ENCODE measurements at places on chromosomes 4 and X.

GRCh38 chr4:155173371-155173770 lies 35.1 kb upstream of the NPY2R start:
- DNase-seq: no peak

DNA sequence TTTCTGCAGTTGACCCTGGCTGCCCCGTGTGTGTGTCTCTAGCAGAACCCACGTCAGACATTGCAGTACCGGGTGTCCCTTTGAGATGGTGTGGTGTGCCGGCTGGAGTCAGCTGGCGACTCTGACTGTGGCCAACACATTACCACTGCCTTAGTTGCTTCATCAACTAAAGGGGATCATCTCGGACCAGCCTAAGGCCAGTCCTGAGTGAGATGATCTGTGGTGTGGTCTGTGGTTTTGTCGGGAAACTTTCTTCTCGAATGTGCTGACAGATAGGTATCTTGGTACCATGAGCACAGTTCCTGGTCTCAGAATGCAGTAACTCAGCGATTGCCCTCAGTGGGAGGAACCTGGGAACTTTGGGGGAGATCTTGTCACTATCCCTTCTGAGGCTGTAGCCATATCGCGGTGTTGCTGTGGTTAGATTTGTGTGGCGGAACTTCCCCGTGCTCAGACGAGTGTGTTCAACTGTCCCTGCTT lies 15.8 kb downstream of the TBC1D14 start:
- no peak for DNase-seq

DNA sequence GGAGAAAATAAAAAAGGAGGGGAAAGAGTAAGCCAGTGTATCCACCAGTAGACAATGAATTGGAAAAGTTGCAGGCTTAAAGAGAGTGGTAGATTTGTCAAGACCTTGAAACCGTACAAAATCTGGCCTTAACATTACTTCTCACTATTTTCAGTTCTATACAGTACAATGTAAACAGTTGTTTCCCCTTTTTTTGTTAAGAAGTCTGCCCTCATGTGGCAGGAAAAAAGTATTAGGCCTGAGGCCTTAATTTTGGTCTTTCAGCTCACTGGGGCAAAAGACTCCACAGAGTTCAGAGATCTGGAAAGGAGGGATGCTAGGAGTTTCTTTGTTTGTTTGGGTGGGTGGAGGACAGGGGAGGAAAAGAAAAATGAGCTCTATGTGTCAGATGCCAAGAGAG lies 92.8 kb upstream of the CCDC160 start:
- no peak for DNase-seq

GRCh38 chr4:171759274-171759673 lies 53.9 kb upstream of the GALNTL6 start:
- DNase-seq: no peak

GRCh38 chrX:109773374-109773773 lies 40.3 kb upstream of the ACSL4 start:
- DNase-seq: no peak

GRCh38 chr4:168877511-168878491 lies 132.3 kb downstream of the CBR4 start:
- DNase-seq: no peak

GRCh38 chr4:189385098-189385497 lies 555.6 kb upstream of the FRG1 start:
- no peak for DNase-seq

GRCh38 chrX:23783589-23784469 lies 856 bp downstream of the SAT1 start:
- DNase-seq: no peak

DNA sequence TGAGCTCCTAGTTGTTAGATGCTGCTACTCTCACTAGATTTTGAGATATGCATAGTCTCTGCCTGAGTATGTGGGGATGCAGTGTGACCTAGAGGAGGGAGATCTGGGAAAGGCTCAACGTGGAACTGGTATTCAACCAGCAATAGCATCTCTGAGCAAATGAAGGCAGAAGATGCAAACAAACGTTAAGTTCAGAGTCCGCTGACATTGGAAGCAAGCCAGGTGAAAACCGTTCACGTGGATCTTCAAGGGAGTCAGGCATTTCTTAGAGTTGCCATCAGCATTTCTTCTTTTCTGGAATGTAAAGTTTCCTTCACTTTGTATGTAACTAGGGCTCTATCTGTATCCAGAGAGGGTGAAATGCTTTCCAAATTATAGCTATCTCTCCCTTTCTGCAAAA lies 59.9 kb downstream of the C4orf51 start:
- DNase-seq: no peak

GRCh38 chr4:1626151-1626550 lies 58.0 kb downstream of the FAM53A start:
- no peak for DNase-seq

DNA sequence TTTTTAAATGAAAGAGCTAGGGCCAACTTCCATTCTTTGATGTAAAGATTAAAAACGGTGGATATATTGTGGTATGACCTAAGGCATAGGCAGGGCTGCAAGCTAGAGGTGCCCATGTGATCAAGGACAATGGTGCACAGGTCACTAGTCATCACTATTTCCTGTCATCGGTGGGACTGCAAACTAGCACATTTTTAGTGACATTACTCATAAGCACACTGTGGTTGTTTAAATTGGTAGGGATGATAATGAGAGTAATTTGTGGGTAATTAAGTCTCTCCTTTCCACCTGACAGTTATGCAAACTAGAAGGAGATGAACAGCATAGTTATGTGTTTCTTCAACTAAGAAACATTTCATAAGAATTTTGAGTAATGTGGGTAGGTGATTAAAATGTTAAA lies 85.4 kb downstream of the GPRIN3 start:
- DNase-seq: no peak

GRCh38 chr4:186570193-186570996 lies 15.0 kb upstream of the MTNR1A start:
- no peak for DNase-seq

GRCh38 chr4:174119051-174119450 lies 164.4 kb downstream of the FBXO8 start:
- DNase-seq: no peak

DNA sequence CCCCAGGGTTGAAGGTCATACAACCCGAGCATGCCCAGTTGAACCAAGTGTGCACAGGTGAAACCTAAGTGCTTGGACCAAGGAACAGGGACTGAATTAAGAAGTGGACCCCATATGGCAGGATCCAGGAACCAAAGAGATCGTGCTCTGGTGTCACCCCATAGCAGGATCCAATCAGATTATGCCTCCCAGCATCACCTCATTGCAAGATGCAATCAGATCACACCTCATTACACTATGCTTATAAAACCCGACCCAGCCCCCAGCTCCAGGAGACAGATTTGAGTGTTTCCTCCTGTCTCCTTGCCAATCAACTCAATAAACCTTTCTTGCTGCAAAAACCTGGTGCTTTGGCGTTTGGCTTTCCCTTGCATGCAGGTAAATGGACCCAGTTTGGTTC lies 37.6 kb downstream of the EFHC2 start:
- DNase-seq: no peak

GRCh38 chrX:15468036-15468435 lies 25.1 kb downstream of the PIR start:
- no peak for DNase-seq

GRCh38 chrX:119406776-119407175 lies 7.6 kb downstream of the SLC25A43 start:
- DNase-seq: no peak

DNA sequence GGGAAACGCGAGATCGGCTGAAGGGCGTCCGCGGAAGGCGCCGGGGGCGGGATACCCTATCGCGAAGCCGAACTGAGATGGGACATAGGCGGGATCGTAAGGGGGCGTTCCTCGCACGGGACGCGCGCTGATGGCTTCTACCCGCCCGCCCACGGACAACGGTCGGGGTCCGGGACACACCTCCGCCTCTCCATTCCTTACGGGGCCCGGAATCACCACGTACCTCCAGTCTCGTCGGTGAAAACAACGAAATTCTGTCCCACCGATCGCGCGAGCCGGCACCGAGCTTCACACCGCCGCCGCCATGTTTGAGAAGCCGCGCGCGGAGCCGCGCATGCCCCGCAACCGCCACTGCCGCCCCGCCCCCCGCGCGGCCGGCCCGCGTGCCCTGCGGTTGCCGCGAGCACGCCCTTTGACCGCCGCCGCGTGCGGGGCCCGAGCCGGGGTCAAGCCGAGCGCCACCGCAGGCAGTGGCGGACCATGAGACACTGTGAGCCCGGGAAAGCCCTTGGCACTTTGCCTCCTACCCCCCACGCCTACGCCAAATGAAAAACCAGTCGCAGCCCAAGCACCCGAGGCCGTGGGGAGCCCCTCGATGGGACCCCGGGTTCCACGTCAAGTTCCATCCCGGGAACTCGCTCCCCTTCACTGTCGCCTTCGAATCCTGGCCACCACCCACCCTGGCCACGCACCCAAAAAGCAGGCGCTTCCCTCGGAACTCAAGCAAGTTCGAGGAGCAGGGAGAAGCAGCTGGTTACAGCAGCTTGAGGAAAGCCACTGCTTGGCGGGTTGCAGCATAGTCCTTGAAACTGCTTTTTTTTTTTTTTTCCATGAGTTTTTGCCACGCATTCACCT lies at the start of gene SCML2:
SCML2 (minus strand) TSS at position 320 of the 855 bp plus-strand sequence. CDS start 20,617 bp downstream, outside the sequence.
- DNase-seq: no peak

- no peak for DNase-seq
These were observed 1.7 kb downstream of the MTMR1 start for GRCh38 chrX:150694738-150695410.

GRCh38 chr4:54842656-54843055 lies 184.9 kb downstream of the KIT start:
- DNase-seq: no peak

- DNase-seq: no peak
These were observed 16.0 kb downstream of the MEPE start for GRCh38 chr4:87848622-87849351.
